Activated naive CD4-positive, alpha-beta T cell treated with anti-CD3 and anti-CD28 coated beads for 36 hours (primary cell): ENCODE measurements at places on chromosomes 5 and 9. TPM values are rescaled to one million over a fixed set of nuclear protein-coding genes. Genes with fewer than 3 reads are reported as not detected.

The CACFD1 gene
- total RNA-seq = 0.35 TPM

The EQTN gene
- not detected for total RNA-seq

The PCDHGB6 gene
- total RNA-seq = 0.05 TPM

The SHOC1 gene
- not detected for total RNA-seq

The CDH9 gene
- total RNA-seq = not detected

The NR4A3 gene
- 3.8 TPM for total RNA-seq

The DEPDC1B gene
- total RNA-seq = 35.8 TPM

The MYMK gene
- not detected for total RNA-seq

The GRM6 gene
- not detected for total RNA-seq

The LRRC19 gene
- not detected for total RNA-seq

The PCSK1 gene
- total RNA-seq = not detected

The UBE2D2 gene
- total RNA-seq = 243 TPM

The HTR4 gene
- not detected for total RNA-seq

The RFESD gene
- total RNA-seq = 9.7 TPM

The PCDHGA8 gene
- not detected for total RNA-seq
